ENCODE measurements at places on chromosomes 6 and 20.

- DNase-seq, result no peak
Observed at GRCh38 chr6:29531668-29532067, 27.9 kb downstream of the UBD start.

DNA sequence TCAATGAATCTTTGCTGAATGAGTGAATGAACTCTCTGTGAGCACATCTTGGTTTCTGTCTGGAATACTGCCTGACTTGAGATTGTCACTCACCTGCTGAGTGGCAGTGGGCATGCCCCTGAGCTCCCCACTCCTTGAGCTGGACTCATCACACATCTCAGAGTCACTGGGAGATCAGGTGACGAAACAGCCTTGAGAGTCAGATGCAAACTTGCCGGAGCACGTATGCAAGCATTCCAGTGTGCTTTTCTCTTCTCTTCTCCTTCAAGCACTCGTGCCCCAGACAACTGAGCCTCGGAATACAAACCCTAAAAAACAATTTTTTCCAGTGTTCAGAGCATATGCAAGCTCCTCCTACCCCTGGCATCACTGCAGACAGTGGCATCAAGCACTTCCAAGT, 9.4 kb upstream of the BMP7 start:
- DNase-seq, result no peak

DNA sequence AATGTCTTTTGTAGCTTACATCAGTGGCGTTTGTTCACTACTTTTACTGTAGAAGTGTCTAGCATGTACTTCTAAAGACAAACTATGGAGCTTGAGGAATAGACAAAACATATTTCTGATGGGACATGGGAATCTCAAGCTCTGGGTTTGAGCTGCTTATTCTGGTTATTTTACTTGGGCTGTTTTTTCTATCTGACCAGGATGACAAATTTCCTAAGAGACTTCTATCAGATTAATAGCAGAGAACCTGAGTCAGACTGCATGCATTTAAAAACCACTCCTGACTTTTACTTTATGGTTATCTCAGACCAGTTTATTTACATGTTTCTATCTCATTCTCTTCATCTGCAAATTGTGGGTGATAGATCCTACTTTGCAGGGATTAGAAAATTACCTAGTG, 1282.3 kb upstream of the GJE1 start:
- DNase-seq, result no peak

DNA sequence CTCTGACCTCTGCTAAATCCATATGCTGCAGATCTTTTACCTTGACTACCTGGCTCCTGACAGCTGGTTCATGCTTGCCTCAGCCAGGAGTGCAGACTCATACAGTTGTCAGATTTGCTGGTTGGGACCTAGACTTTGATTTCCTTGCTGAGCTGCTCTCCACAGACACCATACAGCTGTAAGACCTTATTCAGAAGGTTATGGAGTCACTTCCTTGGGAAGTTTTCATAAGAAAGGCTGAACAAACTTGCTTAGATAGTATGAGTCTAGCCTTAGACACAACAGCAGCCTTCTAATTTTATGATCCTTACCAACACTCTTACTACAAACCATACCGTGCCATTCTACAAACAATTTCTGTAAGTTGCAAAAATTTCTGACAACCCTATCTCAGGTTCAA, 102.9 kb downstream of the EDN1 start:
- DNase-seq, result no peak

- peak; percentile 1 for DNase-seq
Observed at GRCh38 chr20:3276680-3277015, 37.7 kb upstream of the SLC4A11 start.

DNA sequence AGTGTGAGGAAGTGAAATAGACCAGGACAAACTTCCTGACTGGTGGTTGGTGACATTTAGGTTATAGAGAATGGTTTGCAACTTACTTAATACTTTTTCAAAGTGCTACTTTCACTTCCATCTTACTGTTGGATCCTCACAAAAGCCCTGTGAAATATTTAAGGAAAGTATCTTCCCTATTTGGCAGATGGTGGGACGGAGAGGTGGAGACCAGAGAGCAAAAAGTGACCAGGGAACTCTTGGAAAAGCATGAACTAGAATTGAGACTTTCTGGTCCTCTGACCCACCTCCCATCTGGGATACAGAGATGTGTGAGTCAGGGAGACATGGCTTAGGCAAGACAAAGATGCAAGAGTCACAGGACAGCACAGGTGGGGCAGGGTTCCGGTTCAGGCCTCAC, 3.0 kb downstream of the TRIM10 start:
- no peak for DNase-seq

GRCh38 chr6:137637121-137637520, 142.9 kb upstream of the OLIG3 start:
- DNase-seq, result no peak

- DNase-seq, result no peak
Observed at GRCh38 chr20:39878809-39879208, 810.2 kb downstream of the MAFB start.

GRCh38 chr20:23917024-23917725, 37.6 kb upstream of the CST5 start:
- no peak for DNase-seq

- no peak for DNase-seq
Observed at GRCh38 chr6:160398674-160399271, 50.6 kb downstream of the SLC22A3 start.

DNA sequence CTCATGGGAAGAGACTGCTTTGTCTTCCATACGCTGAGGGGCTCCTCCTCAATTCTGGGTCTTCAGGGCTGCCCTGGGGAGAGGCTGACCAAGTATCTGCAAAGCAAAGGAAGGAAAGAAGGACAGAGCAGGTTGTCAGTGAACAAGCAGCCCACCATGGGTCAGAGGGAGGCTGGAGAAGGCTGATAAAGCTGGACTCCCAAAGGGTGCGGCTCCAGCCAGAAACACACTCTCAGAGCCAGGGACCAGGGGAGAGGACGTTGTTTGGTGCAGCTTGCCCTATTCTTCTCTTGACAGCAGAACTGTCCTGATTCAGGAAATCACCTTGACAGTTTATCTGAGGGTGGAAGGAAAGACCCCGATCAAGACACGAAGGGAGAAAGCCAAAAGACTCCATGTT, 10.4 kb upstream of the CTCFL start:
- no peak for DNase-seq

DNA sequence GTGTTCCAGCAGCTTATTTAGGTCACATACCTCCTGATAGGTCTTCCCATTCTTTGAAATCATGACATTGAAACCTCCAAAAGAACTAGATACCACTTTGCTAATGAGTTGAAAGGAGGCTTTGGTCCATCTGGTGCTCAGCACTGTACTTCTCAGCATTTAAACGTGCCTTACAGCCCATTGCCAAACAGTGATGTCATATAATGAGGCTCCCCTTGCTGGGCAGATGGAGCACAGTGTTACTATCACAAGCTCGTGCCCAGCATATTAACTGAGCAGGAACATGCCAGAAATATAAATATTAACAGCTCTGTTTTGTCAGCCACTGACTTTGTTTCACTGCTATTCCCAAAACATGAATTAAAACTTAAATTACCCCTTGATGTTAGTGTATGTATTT, 25.5 kb upstream of the MAPK13 start:
- DNase-seq, result peak; percentile 43

DNA sequence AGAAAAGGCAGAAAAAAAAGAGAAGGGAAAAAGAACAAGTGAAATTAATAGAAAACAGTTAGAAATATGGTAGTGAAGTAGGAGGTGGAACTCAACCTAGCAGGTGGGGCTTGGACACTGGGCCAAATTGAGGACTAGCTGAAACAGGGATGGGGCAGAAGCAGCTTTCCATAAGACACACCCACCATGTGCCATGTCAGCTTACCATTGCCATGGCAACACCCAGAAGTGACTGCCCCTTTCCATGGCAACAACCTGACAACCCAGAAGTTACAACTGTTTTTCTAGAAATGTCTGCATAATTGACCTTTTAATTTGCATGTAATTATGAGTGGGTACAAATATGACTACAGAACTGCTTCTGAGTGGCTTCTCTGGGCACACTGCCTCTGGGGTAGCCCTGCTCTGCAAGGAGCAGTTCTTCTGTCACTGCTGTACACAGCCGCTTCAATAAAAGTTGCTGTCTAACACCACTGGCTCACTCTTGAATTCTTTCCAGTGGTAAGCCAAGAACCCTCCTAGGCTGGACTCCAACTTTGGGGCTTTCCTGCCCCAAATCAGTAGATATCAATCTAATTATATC, 35.9 kb upstream of the SLC24A3 start:
- no peak for DNase-seq

DNA sequence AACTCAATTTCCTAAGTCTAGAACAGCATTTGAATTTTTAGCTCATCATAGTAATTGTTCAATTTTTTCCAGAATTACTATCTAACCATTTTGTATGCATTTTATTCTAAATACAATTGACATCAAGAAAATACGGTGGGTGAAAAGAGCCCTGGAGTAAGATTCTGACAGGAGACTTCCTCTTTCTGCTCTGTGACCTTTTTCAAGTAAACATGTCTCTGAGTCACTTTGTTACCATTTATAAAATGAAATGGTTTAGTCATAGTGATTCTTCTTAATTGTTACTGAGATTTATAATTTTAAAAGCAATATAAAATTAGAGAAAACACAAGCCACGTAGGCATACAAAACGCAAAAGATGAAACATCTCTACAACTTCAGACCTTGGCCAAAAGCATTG, 80.2 kb downstream of the PLCB1 start:
- no peak for DNase-seq
